Muscle of arm (tissue), 14 donors: ENCODE measurements at places on chromosomes 4 and X.

GRCh38 chr4:76641351-76641750 is 206.3 kb downstream of the SHROOM3 start:
- no peak for DNase-seq

DNA sequence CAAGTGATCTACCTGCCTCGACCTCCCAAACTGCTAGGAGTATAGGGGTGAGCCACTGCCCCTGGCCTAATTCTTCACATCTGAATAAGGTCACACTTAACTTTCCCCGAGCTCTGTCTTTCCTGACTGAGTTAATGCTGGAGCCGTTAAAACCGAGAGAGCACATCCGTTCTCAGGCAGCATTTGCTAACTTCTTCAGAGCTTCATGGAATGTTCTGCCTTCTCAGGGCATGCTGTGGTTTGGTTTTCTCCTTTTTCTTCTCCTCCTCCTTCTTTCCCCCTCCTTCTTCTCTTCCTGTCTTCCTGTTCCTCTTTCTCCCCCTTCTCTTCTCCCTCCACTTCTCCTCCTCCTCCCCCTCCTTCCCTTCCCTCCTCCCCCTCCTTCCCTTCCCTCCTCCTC is 119.9 kb downstream of the ASMT start:
- DNase-seq = no peak

GRCh38 chr4:127484117-127484516 is 148.6 kb upstream of the INTU start:
- DNase-seq = no peak

- no peak for DNase-seq
Measured at GRCh38 chr4:76931087-76931486, 18.5 kb upstream of the SEPTIN11 start.

- DNase-seq = peak; percentile 71
Measured at GRCh38 chrX:104310090-104310489, 55.4 kb upstream of the ESX1 start.

DNA sequence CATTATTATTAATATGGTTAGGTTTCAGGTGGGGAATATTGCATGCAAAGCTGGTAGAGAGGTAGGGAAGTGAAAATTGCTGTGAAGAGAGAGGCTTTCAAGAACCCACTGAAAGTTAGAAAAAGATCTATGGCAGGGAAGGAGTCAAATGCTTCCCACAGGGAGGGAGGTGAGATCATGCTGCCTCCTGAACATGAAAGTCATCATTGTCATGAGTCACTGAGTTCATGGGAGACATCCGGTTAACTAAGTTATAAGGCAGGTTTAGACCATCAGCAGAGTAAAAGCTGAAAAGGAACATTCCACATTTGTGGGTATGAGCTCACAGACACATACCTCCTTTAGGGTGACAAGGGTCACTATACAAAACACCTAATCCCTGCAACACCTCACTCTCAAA is 16.2 kb downstream of the GATB start:
- DNase-seq = no peak

- peak; percentile 15 for DNase-seq
Measured at GRCh38 chrX:68146054-68146453, 287.2 kb downstream of the OPHN1 start.
